Kidney glomerular epithelial cell (primary cell): ENCODE measurements at places on chromosomes 1 and 21.

GRCh38 chr1:41545996-41546832, 61.7 kb upstream of the EDN2 start:
- no peak for DNase-seq

GRCh38 chr1:94697839-94698238, 122.3 kb upstream of the SLC44A3 start:
- peak; percentile 52 for DNase-seq

DNA sequence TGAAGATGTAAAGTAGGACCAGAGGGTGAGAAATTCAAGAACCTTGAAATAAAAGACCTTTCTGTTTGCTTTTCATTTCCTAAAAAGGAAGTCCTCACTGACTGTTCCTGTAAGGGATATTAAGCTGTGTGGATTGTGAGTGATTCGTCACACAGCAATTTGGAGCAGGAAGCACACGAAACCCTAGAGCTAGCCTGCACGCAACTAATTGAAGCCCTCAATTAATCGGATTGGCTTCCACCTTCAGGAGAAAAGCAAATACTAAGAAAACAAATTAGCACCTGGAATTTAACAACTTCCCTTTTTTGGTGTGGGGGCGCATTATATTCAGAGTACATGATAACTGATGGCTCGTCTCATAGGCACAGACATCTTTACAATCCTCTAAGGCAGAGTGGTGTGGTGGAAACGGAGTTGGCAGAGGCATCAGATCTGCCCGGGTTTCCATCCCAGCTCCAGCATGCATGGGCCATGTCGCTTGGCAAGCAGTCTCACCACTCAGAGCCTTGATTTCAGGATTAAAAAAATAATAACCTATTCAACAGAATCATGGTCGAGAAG, 95.2 kb downstream of the KCNJ15 start:
- peak; percentile 62 for DNase-seq

- peak; percentile 88 for DNase-seq
These were observed 67.8 kb downstream of the VPS26C start for GRCh38 chr21:37199057-37199924.
